CD4-positive, alpha-beta T cell (primary cell): ENCODE measurements at places on chromosomes 4 and X.

- no peak for DNase-seq
Observed at GRCh38 chr4:150814873-150815272, 200.2 kb downstream of the LRBA start.

GRCh38 chrX:121365572-121366161 is 318.3 kb downstream of the GLUD2 start:
- no peak for DNase-seq

DNA sequence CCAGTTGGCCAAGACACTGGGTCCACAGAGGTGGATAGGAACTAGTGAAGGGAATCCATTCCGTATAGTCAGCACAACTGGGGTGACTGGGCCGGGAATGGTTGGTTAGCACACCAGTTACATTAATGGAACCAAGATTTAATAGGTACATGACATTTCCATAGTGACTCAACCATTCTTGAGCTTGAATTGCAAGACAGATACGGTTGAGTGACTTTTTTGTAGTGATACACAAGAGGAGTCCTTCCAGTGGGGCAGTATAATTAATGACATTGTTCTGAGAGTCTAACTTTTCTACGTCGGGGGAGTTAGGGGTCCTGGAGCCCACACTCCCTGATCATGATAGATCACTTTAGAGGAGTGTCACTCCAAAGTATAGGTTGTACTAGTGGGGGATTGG is 211.6 kb upstream of the CXCL13 start:
- no peak for DNase-seq

GRCh38 chrX:23008431-23009099 is 8.8 kb downstream of the DDX53 start:
- no peak for DNase-seq

- no peak for DNase-seq
Observed at GRCh38 chr4:52551487-52551886, 107.6 kb downstream of the USP46 start.

- DNase-seq = no peak
Observed at GRCh38 chrX:57074458-57074857, 46.9 kb downstream of the SPIN2B start.

- DNase-seq = no peak
Observed at GRCh38 chr4:8817813-8818062, 53.9 kb downstream of the HMX1 start.
